T follicular helper cell (primary cell): ENCODE measurements at places on chromosomes 3 and 15.

- DNase-seq, result no peak
Observed at GRCh38 chr15:65963911-65964482, 94.7 kb downstream of the RAB11A start.

- no peak for DNase-seq
Observed at GRCh38 chr3:46102059-46102779, 74.9 kb upstream of the XCR1 start.

DNA sequence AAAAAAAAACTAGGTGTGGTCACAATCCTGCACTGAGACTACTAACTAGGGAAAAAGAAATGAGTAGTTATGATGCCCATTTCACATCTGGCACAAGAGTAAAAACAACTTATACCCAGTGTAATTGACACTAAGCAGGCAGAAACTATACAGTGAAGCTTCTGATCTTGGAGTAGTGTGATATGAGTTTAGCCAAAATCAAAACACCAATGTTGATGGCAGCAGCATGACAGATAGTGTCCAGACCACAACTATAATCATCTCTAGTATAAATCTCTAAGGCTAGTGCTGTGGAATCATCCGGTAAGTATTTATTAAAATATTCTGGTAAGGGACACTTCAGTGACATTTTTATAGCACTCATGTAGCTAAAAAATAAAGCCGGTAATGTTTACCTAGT, 108.5 kb upstream of the EPHA6 start:
- no peak for DNase-seq

DNA sequence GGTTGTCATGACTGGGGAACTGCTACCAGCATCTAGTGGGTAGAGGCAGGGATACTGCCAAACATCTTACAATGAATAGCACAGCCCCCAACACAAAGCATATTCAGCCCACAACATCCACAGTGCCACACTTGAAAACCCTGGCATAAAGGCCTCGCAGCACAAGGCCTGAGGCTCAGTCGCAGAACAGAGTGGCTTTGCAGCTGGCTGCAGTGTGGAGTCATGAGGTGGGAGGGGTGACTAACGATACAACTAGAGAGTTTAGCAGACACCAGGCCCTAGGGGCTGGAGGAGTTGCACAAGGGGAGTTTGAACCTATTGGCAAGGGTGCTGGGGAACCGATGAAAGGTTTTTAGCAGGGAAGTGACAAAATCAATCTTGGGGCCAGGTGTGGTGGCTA, 32.1 kb downstream of the GRK7 start:
- DNase-seq, result no peak

DNA sequence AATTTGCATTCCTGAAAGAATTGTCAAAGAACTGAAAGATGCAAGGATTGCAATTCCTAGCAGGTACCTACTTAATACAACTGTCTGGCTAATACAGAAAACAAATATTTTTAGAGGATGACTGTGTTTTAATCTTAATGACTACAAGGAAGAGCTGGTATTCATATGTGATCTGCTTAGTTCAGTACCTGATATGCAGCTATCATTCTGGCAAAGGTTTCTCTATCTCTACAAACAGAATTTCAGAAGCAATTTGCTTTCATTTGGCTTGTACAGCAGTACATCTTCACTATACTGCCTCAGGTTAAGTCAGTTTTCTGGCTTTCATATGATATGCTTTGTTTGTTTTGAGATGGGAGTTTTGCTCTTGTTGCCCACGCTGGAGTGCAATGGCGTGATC, 51.3 kb downstream of the TBL1XR1 start:
- no peak for DNase-seq

- DNase-seq, result no peak
Observed at GRCh38 chr3:47856669-47857068, 53.7 kb downstream of the DHX30 start.

GRCh38 chr3:170653801-170654200, 67.9 kb upstream of the SLC7A14 start:
- DNase-seq, result no peak

- no peak for DNase-seq
Observed at GRCh38 chr3:194707147-194707540, 21.5 kb downstream of the FAM43A start.

DNA sequence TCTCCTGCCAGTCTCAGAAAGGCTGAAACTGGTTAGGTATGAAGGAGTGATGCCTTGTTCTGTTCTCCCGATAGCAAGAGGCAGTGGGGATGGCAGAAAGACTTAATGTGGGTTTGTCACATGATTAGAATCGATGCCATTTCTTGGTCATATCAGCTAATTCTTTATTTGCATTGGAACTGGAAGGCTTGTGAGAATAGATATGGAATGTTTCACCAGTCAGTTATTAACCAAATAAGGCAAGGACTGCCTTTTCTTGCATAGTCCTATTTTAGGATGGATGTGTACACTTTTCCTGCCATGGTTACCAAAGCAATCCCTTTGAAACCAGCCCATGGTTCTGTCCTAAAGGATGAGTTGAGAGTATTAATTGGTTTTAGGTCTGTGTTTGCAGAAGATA, 33.7 kb downstream of the FILIP1L start:
- no peak for DNase-seq

DNA sequence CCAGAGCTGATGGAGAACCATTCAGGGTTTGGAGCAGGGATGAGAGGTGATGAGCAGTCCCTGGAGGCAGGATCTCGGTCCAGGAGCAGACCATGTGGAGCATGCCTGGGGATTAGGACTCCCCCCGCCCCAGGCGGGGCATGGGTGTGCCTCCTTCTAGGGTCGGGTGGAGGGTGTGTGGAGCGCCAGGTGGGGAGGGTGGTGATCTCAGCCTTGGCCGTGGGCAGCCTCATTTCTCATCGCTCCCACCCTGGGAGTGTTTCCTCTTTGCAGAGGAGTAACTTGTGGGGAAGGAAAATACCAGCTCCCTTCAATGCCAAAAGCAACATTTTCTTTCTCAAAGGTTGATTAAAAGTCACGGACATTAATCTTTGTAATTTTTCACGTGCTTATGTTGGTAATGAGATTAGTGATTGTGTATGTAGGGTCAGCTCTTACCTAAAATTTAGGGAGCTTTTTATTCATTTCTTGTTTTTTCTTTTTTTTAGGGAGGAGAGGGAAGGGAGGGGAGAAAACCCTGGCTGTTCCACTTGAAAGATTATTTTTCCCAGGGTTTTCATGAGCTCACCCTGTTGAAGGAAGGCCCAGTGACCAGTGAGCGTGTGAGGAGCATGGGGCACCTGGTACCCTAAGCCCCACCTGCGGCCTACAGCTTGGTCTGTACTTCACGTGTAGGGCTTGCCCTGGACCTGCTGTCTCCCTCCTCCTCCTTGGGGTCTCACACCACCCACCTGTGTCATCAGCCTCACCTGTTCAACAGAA, 11.0 kb downstream of the FBLN2 start:
- no peak for DNase-seq

DNA sequence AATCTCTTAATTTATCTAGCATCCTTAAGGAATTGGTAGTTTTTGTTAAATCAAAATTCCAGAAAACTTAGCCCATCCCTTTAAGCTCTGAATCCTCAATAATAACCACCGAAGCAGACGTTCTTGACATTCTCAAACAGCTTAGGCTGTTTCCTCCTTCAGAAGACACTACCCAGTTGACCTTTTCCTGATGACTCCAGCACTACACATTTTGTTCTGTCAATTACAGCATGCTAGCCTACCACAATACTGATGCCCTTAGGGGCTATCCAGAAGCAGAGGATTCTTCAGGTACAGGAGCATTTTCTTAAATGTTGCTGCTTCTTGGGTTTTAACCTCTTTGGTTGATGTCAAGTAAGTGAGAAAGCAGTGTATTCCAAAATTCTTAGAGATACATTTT, 33.4 kb downstream of the ETV5 start:
- DNase-seq, result no peak

DNA sequence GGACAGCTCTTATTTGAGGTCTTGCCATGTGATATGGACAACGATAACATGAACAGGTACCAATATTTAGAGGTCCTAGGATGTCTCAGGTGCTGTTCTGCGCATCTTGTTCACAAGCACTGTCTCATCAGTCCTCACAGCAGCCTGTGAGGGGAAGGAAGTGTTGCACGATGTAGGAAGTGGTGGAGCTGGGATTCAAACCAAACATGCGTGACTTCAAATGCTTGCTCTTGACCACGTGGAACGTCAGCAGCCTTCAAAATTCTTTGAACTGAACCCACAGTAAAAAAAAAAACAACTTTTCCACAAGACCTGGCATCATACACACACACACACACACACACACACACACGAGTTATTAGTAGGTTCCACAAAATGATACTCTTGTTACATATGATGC, 153.4 kb upstream of the SMAD3 start:
- peak; percentile 14 for DNase-seq

DNA sequence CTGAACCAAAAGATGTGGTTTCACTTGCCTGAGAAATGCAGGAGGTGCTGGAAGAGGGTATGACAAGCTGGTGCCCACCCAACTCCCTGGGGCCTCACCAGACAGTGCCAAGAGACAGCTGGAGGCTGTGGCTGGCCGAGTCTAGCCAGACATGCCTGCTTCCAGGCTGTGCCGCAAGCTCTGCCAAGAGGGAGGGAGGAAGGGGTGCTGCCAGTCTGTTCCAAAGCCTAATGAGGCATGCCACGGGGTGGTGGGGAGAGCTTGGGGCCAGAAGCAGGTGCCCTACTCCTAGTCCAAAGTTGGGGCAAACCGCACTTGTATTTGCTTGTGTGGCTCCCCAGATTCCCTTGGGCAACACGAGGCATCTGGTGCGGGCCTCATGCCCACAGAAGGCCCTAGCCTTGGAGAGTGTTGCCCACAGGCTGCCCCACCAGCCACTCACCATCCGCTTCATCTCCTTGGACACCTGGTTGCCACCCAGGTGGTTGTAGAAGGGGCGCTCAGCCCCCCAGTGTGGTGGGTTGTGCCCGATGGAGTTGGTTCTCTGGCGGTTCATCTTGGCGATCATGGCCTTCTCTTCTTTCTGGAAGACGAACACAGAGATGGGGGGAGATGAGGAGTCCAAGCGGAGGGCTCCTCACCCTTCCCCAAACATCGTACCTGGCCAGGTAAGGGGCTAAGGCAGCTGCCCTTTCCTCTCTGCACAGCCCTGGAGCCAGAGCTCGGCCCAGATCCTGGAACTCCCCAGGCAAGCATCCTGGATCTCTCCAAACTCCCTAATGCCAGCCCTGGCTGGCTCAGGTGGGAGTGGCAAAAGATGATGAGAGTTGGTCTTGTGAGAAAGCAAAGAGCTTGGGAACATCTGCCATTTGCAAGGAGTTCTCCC, 123.4 kb downstream of the SEC22A start:
- DNase-seq, result no peak

DNA sequence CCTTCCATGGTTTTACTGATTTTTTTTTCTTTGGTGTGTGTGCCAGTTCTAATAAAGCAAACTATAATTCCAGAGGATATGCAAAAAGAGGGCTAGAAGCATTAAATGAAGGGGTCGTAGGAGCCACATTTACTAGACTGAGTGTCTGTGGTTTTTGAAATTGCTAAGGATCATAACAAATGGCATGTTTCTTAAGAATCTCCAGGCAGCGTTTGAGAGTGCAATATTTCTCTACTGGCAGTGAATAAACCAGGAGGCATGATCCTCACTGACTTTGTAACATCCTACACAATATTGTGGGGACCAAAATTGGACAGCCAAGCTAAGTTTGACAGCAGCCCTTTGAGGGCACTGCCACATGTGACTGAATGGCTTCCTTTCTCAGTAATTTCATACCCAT, 115.9 kb upstream of the CCNL1 start:
- no peak for DNase-seq

DNA sequence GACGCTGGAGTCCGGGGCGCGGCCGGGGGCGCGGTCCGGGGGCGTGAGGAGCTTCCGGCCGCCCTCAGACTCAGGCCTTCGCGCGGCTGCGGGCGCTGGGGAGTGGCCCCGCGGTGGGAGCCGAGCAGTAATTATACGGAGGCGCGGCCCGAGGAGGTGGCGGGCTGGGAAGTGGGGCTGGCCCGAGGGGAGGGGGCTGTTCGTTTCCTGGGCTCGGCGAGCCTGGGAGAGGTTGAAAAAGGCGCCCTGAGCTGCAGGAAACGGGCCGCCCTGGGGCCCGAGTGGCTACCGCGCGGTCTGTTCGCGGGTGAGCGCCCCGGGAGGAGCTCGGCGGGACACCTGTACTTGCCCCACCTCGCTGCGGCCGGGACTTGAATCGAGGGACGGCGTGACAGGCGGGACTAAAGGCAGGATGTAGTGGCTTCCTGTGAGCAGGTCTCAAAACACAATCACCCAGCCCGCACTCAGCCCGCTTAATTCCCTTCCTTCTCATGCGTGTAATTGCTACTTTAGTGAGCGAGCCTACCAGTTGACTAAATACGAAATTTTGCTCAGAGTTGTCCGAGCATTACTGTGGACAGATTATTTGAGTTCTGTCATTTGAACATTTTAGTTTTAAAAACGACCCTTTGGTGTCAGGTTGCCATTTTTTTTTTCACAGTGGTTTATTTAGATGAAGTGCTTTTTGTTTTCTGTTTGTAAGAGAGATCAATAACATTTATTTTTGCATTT, 860 bp downstream of the RASA2 start:
- DNase-seq, result peak; percentile 77

DNA sequence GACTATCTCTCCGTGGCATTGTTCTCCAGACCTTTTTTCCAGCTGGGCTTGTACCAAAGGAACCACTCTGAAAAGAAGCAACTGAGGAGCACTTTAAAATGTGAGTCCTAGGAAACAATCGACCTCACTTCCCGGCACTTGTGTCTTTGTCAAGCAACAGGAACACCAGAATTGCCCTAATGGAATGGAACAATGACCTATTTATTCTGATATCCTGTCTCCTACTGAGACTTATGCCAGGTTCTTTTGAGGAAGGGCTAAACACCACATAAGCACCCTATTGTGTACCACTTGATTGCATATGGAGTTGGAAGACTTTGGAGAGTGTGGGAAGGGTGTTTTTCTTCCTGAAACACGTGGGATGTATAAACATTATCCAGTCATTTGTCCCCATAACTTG, 56.8 kb upstream of the TGFBR2 start:
- DNase-seq, result no peak

DNA sequence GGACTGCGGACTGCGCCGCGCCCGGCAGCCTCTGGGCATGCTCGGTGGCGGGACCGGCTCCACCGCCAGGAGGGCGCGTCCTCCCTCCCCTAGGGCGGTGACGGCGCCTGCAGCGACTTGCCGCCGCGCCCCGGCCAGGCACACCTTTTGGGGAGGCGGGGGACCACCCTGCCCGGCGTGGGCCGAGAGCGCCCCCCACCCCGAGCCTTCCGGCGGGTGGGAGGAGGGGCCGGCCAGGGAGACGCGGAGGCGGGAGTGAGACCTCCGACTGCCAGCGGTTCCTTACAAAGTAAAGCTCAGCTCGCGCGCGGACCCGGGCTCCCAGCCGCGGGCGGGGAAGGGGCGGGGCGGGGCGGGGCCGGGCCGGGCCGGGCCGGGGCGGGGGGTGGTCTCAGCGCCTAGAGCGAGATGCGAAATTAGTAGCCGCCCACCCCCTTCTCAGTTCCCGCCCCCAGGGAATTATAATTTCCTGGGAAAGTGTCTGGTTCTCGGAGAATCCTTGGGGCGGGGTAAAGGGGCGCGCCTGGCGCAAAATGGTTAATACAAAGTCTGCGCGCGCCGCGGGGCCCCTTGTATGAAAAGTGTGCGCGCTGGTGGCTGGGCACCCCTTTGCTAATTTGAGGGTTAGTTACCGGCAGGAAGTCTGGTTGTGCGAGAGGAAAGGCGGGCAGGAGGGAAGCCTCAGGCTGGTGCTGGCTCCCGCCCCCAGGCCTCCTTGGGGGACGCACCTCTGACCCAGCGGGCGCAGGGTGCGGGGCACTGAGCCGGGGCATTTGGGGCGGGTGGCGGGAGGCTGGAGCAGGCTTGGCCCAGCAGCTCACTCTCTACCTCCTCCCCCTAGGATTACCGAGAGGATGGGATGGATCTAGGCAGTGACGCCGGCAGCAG, 224.8 kb upstream of the IL12A start:
- DNase-seq, result no peak
